ENCODE measurements at places on chromosomes 1 and 21.

GRCh38 chr1:2050461-2050792 lies 216 bp downstream of the PRKCZ start:
- DNase-seq: peak; percentile 75

DNA sequence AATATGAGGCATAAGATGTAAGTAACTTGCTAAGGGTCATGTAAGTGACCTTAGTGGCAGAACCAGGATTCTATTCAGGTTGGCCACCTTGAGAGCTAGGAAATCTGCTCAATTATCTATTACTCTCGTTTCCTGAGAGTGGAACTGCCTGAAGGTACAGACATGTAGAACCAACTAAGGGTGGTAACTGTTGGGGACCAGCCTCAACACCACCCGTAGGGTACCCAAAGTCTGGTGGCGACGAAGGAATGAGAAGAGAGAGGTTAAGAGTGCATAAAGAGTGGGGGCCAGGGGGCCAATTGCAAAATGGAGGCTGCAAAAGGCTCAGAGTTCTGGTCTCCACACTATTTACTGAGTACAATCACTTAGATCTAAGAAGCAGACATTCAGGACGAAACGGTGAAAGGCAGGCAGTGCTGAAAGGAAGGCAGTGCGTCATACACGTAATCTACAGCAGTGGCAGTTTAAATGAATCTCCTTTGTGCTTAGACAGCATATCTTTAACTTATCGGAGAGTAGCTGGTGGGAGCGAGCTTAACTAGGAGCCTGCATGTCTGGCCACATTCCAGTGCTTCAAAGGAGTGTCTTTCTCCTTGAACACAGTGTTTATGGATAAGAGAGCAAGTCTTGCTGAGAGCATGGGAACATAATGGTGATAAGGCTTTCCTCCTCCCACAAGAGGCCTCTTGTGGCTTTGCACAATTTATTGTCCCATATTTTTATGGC lies 25.0 kb downstream of the SRSF4 start:
- no peak for DNase-seq

GRCh38 chr1:206663832-206664652 lies 20.7 kb upstream of the MAPKAPK2 start:
- DNase-seq: peak; percentile 62

GRCh38 chr1:227760377-227760776 lies 25.1 kb downstream of the SNAP47 start:
- no peak for DNase-seq

- DNase-seq: no peak
Observed at GRCh38 chr1:165179306-165179705, 177.2 kb downstream of the LMX1A start.

- no peak for DNase-seq
Observed at GRCh38 chr1:160158534-160158933, 7.1 kb downstream of the ATP1A4 start.

Data from NCI-H69 (cell line).